ENCODE measurements at places on chromosomes 12 and 14.

GRCh38 chr12:66514581-66514980 is 164.3 kb downstream of the GRIP1 start:
- DNase-seq: no peak

DNA sequence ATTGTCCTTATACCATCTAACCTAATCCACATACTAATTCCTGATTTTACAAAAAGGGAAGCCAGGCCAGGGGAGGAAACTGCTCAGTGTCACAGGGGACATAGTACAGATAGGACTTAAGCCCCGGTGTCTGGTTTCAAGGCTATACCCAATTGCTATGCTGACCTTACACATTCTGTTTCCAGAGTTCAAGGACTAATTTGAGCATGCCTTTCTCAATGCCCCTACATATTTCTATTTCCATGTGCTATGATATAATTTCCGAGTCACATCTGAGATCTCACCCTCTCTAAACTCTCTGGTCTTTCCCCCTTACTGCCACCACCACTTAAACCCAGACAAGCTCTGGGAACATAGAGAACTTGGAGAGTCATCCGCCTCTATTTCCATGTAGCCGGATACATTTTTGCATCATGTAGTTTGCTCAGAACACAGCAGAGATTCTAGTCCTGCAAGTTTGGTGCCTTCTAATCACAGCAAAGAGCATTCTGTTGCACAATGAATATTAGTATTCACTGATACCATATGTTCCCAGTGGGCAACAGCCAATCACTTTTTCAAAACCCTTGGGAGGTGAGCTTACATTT is 34.2 kb downstream of the PPM1H start:
- no peak for DNase-seq

DNA sequence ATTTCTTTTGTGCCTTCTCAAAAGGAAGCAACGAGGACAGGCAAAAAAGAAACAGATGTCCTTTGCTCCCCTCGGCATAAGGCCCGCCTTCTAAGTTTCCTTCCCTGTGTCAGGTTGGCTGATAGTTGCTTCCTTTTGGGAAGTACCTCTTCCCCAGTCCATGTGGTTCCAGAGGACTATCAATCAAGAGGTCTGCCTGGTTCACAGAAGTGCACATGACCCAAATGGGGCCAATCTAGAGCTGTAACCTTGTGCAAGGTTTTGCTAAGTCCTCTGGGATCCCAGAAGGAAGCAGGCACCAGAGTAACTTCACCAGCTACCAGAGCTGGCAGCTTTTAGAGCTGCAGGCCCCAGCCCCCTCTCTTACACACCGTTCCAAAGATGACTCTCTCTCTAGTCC is 42.6 kb downstream of the TMEM63C start:
- DNase-seq: no peak

- DNase-seq: no peak
Observed at GRCh38 chr14:81062816-81063215, 107.4 kb downstream of the TSHR start.

- no peak for DNase-seq
Observed at GRCh38 chr12:24102676-24103075, 153.2 kb upstream of the SOX5 start.

- no peak for DNase-seq
Observed at GRCh38 chr14:36344211-36344610, 23.8 kb upstream of the MBIP start.

GRCh38 chr12:6430124-6430989 is 14.4 kb upstream of the CD27 start:
- DNase-seq: peak; percentile 93

DNA sequence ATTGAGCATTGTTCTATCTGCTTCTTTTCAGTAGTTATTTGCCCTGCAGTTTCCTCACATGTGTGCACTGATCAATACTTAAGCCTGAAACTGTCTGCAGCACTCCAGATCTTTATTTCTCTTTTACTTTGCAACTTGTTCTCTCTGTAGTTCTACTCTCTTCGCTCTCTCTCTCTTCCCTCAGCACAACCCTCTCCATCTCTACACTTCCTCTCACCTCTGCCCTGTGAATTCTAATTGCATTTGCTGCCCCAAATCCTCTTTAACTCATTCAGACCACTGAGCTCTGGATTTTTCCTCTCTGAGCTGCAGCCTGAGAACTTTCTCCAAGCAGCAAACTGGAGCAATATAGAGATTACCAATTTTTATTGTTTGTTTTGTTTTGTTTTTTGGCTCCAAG is 1035.5 kb downstream of the FSCB start:
- no peak for DNase-seq

DNA sequence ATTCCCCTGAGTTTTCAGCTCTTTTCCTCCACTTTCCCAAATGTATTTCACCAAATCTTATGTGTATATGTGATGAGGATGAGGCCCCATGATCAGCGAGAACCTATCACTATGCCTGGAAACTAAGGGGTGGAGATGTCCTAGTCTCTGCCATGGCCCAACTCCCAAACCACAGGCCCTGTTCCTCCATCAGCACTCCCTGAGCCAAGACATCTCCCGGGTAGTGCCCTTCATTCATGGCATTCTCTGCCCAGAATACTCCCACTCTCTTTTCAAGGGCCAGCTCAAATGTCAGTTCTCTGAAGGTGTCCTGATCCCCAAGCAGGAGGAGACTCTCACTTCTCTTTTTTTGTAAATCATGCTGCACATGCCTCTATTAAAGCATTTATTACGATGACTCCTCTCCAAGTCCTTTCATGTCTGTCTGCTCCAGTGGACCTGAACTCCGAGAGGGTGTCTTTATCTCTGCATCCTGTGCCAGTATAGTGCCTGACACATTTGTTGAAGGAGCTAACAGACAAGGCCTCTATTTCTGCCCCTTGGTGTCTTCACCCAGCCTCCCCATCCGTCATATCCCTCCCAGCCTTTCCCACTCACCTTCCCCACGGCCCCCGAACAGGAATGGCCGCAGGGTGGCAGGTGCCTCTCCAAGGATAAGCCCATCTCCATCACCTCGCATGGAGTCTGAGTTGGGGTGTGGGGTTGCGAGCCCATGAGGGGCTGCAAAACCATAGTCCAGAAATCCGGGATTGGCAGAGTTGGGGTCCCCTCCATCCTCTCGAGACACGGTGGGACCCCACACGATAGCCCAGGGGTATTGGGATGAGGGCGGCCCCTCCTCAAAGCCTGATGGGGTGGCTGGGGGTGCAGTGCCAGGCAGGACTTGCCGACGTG is 3.7 kb downstream of the PIANP start:
- DNase-seq: no peak

DNA sequence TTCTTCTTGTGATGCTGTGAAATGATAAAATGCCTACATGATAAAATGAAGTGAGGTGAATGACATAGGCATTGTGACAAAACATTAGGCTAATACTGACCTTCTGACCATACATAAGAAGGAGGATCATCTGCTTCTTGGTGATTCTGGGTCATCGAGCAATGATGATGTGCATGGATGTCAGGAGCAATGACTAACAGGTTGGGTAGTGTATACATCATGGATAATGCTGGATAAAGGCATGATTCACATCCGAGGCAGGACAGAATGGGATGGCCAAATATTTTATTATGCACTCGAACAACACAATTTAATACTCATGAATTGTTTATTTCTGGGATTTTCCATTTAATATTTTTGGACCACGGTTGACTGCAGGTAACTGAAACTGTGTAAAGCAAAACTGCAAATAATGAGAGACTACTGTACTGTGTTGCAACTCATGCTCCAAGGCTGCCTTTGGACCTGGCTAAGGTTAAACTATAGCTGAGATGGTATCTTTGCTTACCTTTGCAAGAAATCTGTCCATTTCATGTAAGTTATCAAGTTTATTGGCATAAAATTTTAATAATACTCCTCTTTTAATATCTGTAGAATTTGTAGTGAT is 7.6 kb upstream of the SLC25A21 start:
- no peak for DNase-seq

DNA sequence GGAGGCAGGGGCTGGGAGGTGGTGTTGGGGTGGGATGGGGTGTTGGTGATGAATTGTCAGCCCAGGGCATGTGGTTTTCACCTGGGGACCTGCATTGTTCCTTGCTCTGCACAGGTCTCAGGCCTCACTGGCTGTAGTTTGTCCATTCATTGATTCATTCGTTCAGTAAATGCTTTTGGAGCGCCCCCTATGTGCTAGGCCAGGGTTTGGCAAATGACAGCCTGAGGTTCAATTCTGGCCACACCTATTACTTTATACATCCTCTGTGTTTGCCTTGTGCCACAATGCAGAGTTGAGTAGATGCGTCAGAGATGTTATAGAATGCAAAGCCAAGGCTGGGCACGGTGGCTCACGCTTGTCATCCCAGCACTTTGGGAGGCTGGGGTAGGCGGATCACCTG is 4.7 kb downstream of the ADCK1 start:
- no peak for DNase-seq

DNA sequence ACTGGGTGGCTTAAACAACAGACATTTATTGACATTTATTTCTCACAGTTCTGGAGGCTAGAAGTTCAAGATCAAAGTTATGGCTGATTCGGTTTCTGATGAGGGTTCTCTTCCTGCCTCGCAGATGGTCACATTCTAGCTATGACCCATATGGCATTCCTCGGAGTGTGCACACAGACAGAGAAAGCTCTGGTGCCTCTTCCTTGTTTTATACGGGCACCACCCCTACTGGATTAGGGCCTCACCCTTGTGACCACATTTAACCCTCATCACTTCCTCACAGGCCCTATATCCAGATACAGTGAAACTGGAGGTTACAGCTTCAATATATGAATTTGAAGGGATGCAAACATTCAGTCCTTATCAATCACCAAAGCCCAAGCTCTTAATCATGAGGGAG is 77.0 kb upstream of the OVCH1 start:
- DNase-seq: no peak

DNA sequence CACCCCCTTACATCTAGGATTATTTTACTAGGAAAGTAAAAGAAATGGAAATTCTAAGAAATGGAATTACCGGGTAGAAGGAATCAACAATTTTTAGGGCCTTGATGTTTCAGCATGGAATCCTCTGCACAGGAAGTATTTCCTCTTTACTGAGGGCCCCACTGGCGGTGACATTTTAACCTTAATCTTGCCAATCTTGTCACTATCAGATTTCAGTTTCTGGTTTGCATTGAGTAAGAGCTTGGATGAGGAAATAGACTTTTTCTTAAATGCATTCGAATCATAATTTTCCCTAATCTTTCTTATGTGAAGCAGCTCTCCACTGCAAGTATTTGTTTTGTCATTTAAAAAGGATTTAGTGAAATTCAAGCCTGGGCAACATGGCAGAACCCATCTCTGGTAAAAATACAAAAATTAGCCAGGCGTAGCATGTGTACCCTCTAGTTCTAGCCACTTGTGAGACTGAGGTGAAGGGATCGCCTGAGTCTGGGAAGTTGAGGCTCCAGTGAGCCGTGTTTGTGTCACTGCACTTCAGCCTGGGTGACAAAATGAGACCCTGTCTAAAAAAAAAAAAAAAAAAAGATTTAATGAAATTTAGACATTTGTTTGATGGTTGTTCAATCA is 40.7 kb downstream of the TPCN1 start:
- DNase-seq: no peak

- no peak for DNase-seq
Observed at GRCh38 chr12:131045705-131046460, 92.2 kb downstream of the ADGRD1 start.

DNA sequence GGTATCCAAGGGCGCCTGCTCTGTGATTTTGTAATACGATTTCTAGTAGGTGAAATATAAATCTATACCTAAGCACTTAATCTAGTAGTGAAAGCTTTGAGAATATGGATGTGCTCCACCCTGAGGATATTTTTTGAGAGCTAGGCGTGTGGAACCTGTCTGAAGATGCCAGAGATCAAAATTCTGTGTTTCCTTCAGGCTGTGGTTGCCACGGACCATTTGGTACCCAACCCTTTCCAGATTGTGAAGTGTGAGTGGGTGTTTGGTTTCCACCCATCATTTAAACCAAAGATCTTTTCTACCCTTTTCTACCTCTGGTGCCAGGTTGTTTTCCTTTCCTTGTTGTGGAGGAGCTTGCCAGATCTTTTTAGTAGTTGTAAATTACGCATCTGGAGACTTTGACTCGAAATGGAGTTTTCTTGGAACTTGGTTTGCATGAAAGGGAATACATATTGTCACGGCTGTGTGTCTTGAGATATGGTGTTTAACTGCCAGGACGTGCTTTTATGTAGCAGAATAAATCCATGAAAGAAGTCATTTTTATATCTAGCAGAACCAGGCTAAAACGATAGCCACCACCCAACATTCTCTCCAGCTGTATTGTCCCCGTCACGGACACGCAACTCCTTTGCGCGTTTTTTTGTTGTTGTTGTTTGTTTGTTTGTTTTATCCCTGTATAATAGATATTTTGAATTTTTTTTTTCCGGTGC is 2.2 kb downstream of the LRFN5 start:
- DNase-seq: no peak

- DNase-seq: no peak
Observed at GRCh38 chr14:64880221-64881121, 764 bp upstream of the SPTB start.

DNA sequence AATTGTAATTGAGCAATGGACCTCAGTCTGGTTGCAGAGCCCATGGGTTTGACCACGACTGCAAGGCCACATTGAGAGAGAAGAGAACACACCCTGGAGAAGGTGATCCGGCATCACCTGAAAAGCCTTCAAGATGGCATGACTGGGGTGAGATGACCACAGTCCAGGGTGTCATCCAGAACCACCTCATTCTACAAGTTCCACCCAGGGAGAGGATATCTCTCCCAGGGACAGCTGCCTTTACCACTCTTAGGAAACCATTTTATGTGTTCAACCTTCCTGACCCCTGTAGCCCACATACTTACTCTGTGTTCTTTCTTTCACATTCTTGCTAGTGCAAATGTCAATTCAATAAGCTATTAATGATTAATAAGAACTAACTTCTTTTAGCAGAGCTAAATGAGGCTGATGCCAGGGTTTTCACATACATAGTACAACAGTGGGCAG is 43.4 kb upstream of the CPM start:
- DNase-seq: no peak

DNA sequence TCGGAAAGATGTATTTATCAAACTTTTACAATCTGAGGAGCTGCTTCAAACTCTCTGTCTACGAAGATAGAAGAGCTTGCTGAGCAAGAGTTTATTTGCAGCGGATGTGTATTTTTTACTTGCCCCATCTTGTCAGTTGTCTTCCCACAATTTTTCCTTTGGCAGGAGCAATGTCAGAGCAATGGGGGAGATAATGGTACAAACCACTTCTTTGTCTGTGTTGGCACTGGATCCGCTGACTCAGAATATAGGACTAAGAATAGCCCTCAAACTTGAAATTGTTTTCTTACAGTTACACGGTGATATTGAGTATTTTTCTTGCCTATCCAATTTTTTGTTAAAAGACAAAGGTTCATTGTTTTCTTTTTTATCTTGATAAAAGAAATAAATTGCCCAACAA is 27.6 kb downstream of the HELB start:
- DNase-seq: no peak

- peak; percentile 27 for DNase-seq
Observed at GRCh38 chr14:103185051-103186029, 62.1 kb downstream of the TNFAIP2 start.

DNA sequence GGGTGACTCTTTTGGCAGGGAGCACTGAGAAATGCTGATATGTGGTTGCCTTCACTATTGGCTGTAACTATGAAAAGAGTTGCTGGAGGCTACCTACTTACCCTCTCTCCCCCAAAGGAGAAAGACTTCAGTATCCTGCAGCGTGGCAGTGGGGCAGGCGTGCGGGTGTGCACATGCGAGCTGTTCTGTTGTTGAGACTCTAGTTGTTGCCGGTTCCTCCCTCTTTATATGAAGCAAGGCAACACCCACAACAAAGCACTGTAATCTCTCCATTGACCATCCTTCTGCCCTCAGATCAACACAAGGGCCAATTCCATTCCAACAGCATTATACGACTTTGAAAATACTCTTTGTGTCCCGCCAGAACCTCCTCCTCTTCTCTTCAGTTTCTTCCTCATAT is 259.4 kb downstream of the CACNA1C start:
- no peak for DNase-seq

- no peak for DNase-seq
Observed at GRCh38 chr14:101075025-101075800, 171.7 kb upstream of the RTL1 start.
